CD4-positive, alpha-beta T cell treated with Interleukin-6 at 100 ng/mL for 8 hours (primary cell): ENCODE measurements at places on chromosomes 4 and X.

DNA sequence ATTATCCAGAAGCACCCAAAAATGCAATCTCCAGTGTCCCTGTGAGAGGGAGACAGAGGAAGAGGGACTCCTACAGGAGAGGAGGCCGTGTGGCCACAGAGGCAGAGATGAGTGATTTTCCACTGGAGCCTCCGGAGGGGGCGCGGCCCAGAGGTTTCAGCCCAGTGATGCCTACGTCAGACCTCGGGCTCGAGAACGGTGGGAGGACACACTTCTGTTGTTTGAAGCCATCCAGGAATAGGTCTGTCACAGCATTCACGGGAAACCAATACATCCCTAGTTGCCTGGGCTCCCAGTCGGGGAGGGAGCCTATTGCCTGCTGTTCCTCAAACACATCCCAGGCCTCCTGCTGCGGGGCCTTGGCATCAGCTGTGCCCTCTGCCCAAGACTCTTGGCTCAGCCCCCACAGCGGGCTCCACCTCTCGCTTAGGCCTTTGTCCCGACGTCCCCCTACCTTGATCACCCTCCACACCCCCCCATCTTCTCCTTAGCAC, 39.2 kb upstream of the HMX1 start:
- no peak for DNase-seq

DNA sequence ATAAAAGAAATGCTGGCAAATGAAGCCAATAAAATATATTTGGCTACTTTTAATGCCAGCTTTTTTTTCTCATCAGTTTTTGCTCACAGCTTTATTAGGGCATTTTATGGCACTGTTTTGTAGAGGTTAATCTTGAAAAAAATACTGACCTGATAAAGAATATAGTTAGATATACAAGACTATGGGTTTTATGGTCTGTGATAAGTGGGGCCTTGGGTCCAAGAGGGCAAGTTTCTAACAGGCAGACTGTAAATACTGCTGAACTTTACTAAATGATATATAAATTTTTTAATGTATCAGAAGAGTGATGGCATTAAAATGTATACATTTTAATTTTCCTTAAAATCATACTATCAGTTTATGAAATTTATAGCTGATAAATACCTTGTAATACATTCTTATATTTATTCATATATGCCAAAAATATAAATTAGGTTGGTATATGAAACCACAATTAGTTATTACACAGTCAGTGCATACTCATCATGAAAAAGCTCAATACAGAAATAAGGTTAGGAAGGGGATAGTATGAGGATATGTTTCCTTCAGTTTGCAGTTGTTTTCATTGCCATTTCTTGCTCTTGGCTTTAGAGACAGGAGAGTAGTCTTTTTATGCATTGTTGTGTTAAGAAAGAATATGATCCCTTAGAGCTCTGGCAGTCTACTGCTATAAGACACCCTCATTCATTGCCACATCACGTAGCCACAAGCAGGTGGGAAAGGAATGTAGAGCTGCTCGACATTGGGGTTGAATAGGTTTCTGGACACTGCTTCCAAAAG, 146.6 kb downstream of the TLL1 start:
- DNase-seq, result no peak

DNA sequence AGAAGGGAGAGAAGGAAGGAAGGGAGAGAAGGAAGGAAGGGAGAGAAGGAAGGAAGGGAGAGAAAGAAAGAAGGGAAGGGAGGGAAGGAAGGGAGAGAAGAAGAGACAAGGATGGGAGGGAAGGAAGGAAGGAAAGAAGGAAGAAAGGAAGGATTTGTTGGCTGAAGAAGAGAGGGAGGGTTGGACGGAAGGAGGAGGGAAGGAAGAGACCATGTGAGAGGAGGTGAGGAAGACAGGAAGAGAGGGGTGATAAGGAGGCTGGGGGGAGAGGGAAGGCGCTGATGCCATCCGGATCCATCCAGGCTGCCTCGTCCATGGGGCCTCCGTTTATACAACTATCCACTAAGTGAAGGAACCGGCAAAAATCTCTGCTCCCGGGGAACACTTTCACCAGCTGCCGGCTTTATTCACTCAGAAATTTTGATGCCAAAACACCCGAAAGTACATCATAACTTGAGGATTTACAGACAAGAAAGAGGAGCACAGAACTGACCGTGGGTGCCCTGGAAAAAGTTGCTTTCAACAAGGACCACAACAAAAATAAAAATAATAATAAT, 14.9 kb downstream of the DHRSX start:
- DNase-seq, result no peak

GRCh38 chrX:151704041-151704663, 8.9 kb downstream of the PRRG3 start:
- no peak for DNase-seq

DNA sequence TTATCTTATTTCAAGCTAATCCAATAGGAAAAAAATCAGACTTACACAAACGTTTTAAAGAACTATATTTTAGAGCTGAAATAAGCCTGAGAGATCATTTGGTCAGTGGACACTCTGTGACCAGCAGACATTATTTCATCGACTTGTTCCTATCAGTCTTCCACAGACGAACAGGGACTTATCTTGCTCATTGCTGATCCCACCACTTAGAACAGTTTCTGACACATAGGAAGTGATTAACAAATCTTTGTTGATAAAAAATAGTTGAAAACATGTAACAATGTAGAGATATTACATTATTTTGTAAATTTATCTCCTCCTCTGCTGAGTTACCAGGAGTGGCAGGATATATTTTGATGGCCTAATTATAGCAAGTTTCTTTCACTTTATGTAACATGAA, 65.8 kb downstream of the TAPT1 start:
- no peak for DNase-seq

DNA sequence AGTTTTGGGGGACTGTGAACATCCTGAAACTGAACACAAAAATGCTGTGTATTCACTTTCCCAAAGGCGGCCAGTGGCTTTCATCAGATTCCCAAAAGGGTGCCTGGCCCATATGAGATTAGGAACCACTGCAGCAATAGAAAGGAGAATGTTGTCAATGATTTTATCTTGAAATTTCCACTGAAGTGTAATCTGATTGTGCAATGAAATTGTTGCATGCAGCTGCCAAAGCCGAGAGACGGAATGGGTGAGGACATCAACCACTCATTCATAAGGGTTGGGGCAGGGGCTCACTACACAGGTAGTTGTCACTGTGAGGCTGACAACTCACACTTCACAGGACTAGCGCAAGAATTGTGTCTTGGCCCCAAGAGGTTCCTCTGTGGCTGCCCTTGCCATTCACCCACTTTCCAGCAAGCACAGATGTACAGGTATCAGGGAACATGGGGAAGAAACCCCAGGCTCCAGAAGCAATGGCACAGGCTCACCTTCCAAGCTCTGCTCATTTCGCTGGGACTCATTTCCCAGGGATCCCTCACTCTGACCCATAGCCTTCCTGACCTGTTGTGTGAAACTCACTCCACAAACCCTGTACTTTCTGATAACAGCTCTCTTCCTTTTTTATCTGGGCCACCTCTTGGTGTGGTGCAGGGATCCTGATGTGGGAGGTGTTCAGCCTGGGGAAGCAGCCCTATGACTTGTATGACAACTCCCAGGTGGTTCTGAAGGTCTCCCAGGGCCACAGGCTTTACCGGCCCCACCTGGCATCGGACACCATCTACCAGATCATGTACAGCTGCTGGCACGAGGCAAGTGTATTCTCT, 48.8 kb downstream of the BMX start:
- no peak for DNase-seq

- no peak for DNase-seq
These were observed 577.4 kb upstream of the INTU start for GRCh38 chr4:127055357-127055756.

DNA sequence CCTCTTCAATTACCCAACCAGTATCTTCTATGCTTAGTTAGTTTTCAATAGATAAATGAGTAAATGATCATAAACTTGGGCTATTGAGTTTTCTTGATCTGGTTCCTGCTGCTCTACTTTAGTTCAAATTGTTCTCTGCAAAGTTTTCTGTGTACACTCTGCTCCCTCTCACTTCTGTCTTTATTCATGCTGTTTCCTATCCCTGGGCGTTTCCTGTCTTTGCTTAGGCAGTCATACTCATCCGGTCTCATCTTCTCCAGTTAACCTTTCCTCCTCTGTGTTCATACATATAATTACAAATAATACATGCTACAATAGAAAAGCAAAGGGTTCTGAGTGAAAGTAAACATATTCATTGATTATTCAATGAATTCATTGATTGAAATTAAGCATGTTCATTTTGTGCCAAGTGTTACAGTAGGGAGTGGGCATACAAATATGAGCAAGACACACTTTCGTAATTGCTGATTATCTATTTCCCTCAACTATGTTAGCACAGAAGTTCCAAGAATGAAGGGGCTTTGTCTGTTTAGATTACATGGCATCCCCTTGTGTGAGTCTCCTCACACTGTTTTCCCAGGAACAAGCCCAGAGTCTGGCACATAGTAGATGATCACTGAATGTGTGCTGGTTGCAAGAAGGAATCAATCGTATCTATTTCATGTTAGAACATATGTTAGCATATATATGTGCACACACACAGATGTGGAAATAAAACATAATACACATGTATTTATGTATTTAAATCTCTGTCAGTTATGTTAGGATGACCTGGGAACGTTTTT, 1.1 kb downstream of the RAB39B start:
- peak; percentile 21 for DNase-seq

DNA sequence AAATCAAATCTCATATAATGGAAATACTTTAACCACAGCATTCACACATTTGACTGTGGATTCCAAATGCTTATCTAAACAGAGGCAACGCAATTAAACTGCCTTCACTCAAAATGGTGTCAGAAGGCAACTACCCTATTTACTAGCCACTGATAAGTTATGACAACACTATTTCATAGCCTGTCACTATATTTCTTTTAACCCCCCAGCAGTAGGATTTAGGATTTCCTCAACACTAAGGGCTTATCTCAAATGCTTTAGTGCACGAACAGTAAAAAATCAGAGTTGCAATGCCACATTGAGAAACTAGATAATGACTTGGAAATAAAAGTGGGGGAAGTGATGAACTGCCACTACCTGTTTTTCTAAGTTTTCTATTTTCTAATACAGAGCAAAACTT, 66.7 kb downstream of the DHX15 start:
- no peak for DNase-seq

DNA sequence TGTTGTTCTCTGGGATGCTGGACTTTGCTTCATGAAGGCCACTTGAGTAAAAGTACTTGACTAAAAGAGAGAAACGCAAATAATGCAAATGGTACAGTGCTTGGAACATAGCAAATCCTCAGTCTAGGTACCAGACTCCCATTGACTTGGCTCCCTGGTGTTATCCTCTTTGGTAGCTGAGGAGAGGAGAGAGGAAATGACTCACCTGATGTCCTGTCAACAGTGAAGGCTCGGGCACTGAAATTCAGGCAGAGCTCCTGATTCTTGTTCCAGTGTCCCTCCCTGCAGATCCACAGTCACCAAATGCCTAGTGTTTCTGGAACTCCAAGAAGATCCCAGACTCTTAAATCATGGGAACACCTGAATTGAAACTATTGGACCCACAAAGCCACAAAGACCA, 22.5 kb upstream of the TCEAL4 start:
- DNase-seq, result no peak

GRCh38 chr4:144970597-144970996, 127.4 kb downstream of the ANAPC10 start:
- no peak for DNase-seq

- DNase-seq, result no peak
These were observed 30.7 kb downstream of the SPARCL1 start for GRCh38 chr4:87498446-87498900.

- no peak for DNase-seq
These were observed 88.3 kb upstream of the DDIT4L start for GRCh38 chr4:100278567-100278966.

GRCh38 chrX:10630320-10630719, 9.9 kb upstream of the MID1 start:
- DNase-seq, result no peak

- no peak for DNase-seq
These were observed 17.8 kb downstream of the IDS start for GRCh38 chrX:149487292-149487691.

GRCh38 chrX:83008415-83008814, 499.7 kb upstream of the POU3F4 start:
- no peak for DNase-seq

- DNase-seq, result no peak
These were observed 27.1 kb upstream of the MAP9 start for GRCh38 chr4:155403886-155404285.

- no peak for DNase-seq
These were observed 134.5 kb upstream of the TLL1 start for GRCh38 chr4:165738571-165738970.

DNA sequence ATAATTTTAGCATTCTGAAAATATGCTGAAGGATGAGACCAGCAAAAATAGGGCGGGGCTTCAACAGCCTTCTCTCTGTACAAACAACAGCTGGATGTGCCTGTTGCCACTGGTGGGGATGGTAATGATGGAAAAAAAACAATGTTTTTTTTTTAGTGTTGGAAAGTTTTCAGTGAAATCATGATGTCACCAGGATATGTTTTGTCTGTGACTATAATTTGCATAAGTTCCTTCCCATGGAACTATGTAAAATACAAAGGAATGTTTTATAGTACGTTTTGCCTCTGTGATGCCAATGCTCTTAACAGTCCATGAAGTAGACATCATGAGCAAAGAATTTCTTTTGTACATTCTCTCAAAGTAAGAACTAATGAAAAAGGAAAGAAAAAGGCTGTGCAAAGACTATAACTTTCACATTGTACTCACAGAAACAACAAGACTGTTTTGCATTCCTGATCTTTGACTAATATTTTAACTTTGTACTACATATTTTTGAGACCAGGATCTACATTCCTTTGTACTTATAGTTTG, 589.7 kb downstream of the SPRY1 start:
- no peak for DNase-seq

GRCh38 chr4:139297001-139297410, 4.3 kb upstream of the NAA15 start:
- no peak for DNase-seq
